ENCODE measurements at places on chromosomes 12 and 14. TPM values are rescaled to one million over a fixed set of nuclear protein-coding genes. Genes with fewer than 3 reads are reported as not detected.

The TMEM132C gene
- 0.43 TPM for polyA plus RNA-seq

The BICDL1 gene
- 54.7 TPM for polyA plus RNA-seq

The MIP gene
- polyA plus RNA-seq: not detected

The CDKN1B gene
- 26.2 TPM for polyA plus RNA-seq

The LYZ gene
- polyA plus RNA-seq: 28.7 TPM

The TEP1 gene
- 7.9 TPM for polyA plus RNA-seq

The AKAP3 gene
- 0.75 TPM for polyA plus RNA-seq

The FOXG1 gene
- 0.12 TPM for polyA plus RNA-seq

The P2RX2 gene
- polyA plus RNA-seq: 1.4 TPM

The CABP1 gene
- polyA plus RNA-seq: 1.1 TPM

The PCED1B gene
- 1.2 TPM for polyA plus RNA-seq

The ARMH4 gene
- 0.54 TPM for polyA plus RNA-seq

The CIROP gene
- polyA plus RNA-seq: not detected

The TSPAN9 gene
- 9.2 TPM for polyA plus RNA-seq

The HOTAIR gene
- not detected for polyA plus RNA-seq

The NUP37 gene
- 26.8 TPM for polyA plus RNA-seq

The SLC10A1 gene
- polyA plus RNA-seq: not detected

The RNASE1 gene
- polyA plus RNA-seq: 21.7 TPM

The RPGRIP1 gene
- 0.11 TPM for polyA plus RNA-seq

The ATG2B gene
- 2.9 TPM for polyA plus RNA-seq

The CLEC7A gene
- polyA plus RNA-seq: 4.6 TPM

The LRR1 gene
- 9.0 TPM for polyA plus RNA-seq

The ACSS3 gene
- 0.31 TPM for polyA plus RNA-seq

The SLC24A4 gene
- 0.04 TPM for polyA plus RNA-seq

The LRRC9 gene
- under 0.01 TPM for polyA plus RNA-seq

The MRPS35 gene
- 35.3 TPM for polyA plus RNA-seq

The COX6A1 gene
- polyA plus RNA-seq: 1,054 TPM

The TCHP gene
- polyA plus RNA-seq: 17.4 TPM

The TGM1 gene
- 890 TPM for polyA plus RNA-seq

The NPAS3 gene
- 0.13 TPM for polyA plus RNA-seq

The MYBPC1 gene
- polyA plus RNA-seq: not detected

The HAL gene
- 1.1 TPM for polyA plus RNA-seq

The ACSM4 gene
- polyA plus RNA-seq: not detected

The SLC17A8 gene
- polyA plus RNA-seq: not detected

The PLEK2 gene
- 19.0 TPM for polyA plus RNA-seq

The TAS2R46 gene
- polyA plus RNA-seq: not detected

The INHBC gene
- 0.01 TPM for polyA plus RNA-seq

The GRIN2B gene
- polyA plus RNA-seq: under 0.01 TPM

The BDKRB1 gene
- polyA plus RNA-seq: 13.4 TPM

The USP5 gene
- polyA plus RNA-seq: 21.4 TPM

The IQSEC3 gene
- 0.14 TPM for polyA plus RNA-seq

The TAS2R20 gene
- 0.07 TPM for polyA plus RNA-seq

The ARHGAP9 gene
- 4.3 TPM for polyA plus RNA-seq

The SYNE3 gene
- 0.73 TPM for polyA plus RNA-seq

The GRIP1 gene
- polyA plus RNA-seq: 1.5 TPM

The CIPC gene
- 9.3 TPM for polyA plus RNA-seq

The PRB2 gene
- not detected for polyA plus RNA-seq

The FGF6 gene
- not detected for polyA plus RNA-seq
